ENCODE measurements at places on chromosomes 7 and 10. TPM values are rescaled to one million over a fixed set of nuclear protein-coding genes. Genes with fewer than 3 reads are reported as not detected.

DNA sequence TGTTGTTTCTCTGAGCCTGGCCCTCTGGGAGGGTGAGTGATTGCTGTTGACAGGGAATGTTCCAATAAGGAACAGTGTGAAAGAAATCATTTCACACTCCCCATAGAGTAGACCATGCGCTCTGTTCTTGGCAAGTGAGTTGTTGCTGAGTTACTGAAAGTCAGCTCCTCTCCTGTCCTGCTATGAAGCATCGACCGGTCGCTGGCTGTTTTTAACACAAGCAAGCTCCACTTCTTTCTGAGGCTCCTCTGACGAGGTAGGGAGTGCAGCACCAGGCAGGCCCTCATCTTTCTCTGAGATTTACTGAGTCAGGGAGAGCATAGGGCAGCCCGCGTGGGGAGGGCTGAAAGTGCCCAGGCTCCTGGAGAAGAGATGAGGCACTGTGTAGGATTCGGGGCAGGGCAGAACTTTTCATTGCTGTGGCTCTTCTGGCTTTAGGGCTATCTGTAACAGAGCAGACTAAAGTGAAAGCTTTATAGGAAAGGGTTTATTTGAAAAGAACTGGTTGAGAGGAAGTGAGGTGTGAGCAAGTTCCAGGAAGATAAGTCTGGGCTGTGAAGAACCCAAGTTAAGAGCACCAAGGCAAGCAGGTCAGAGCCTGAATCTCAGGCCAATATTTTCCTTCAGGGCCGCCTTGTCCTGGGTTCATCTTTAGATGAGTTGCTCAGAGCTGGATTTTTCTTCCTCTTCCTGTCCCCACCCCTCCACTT, 332.2 kb downstream of the CCSER2 start:
- no peak for DNase-seq

Gene BTBD16
- total RNA-seq, result not detected

DNA sequence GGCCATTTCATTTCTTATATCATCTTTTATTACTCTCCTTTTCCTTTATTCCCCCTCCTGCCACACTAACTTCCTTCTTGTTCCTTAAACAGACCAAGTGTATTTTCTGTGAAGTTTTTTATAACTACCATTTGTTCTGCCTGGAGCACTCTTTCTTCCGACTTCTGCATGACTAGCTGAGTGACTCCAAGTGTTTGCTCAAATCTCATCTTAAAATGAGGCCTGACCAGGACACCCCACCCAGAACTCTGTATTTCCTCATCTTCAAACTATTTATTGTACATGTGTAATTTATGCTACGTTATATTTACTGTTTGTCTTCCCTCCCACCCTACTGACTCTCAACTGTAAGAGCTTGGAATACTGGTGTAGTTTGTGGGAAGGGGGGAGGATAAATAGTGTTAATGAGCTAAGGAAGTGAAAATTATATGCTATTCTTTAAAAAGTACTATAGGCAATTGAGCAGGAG, 3.2 kb downstream of the MINDY3 start:
- no peak for DNase-seq

- no peak for DNase-seq
Observed at GRCh38 chr10:5776881-5777197, 36.4 kb downstream of the GDI2 start.

Gene ITGA8
- not detected for total RNA-seq

DNA sequence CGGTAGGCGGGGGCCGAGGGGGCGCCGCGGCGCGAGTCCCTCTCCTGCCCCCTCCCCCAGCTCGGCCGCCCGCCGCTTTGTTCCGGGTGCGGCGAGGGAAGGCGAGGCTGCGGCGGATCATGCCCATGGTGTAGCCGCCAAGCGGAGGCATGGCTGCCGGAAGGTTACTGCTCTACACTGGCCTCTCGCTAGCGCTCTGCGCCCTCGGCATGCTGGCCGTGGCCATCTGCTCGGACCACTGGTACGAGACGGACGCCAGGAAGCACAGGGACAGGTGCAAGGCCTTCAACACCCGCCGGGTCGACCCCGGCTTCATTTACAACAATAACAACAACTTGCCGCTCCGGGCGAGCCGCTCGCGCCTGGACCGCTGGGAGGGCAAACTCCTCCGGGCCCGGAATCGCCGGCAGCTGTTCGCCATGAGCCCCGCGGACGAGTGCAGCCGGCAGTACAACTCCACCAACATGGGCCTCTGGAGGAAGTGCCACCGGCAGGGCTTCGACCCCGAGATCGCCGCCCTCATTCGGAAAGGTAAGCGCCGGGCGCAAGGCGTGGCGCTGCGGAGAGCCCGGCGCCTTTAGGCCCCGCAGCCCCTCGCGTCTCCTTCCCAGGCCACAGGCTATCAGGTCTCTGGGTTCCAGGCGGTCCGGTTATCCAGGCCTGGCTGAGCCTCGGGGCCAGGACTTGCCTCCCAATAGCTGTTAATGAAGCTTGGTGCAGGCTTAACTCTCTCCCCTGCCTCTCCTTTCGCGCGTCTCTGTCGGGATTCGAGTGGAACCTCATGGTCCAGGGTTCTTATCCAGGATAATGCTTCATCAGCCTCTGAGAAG, 513 bp downstream of the TMEM178B start:
- no peak for DNase-seq

GRCh38 chr10:47379901-47380300, 4.2 kb downstream of the ZNF488 start:
- peak; percentile 37 for DNase-seq

DNA sequence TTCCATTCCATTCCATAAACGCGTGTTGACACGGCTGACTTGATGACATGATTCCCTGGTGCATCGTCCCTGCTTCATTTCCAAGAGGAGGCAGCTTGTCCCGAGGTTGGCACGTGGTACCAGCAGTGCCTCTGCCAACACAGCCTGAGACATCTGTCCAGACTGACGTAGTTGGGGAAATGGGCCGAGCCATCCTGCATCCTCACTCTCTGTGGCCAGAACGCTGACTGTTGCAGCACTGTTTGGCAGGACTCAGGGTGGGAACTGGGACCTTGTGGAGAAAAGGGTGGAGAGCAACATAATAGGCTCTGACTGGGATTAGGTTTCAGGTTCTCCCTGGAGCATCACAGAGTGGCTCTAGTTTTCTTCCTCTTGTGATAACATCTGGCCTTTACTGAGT, 118.6 kb upstream of the BTBD16 start:
- peak; percentile 58 for DNase-seq

GRCh38 chr10:85916286-85916685, 450.3 kb downstream of the GRID1 start:
- no peak for DNase-seq

Gene DKK1
- total RNA-seq, result 0.90 TPM

Gene NPFFR1
- total RNA-seq, result not detected

Gene SLC16A12
- total RNA-seq, result not detected

Gene C10orf67
- total RNA-seq, result not detected

DNA sequence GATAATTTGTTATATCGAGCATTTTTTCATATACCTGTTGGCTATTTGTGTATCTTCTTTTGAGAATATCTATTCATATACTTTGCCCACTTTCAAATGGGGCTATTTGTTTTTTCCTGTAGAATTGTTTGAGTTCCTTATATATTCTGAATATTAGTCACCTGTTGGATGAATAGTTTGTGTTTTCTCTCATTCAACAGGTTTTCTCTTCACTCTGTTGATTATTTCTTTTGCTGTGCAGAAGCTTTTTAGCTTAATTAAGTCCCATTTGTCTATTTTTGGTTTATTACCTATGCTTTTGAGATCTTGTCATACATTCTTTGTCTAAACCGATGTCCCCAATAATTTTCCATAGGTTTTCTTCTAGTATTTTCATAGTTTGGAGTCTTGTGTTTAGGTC, 65.3 kb downstream of the VTI1A start:
- DNase-seq, result no peak

Gene PROSER2
- 5.9 TPM for total RNA-seq

DNA sequence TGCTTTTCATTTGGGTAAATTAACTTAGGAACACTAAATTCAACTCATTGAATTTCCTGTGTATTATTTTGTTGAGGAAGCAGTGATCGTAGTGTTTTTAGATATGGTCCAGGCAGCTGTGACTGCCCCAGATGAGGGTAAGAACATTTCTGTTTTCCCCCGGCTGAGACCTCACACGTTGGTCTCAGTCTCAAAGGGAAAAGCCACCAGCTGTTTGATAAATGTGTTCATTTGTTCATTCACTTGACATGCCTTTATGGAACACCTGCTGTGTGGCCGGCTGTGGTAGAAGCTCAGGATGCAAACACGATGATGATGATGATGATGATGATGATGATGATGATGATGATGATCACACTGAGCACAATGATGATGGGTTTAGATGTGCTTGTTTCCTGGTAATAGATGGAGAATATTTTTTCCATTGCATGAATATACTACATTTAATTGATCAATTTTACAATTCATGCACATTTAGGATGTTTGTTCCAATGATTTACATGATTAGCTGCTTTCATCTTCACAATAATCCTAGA, 125.6 kb upstream of the ZNF32 start:
- DNase-seq, result no peak

- peak; percentile 17 for DNase-seq
Observed at GRCh38 chr7:101985057-101985902, 167.9 kb downstream of the CUX1 start.

Gene CFAP69
- total RNA-seq, result 2.1 TPM

- no peak for DNase-seq
Observed at GRCh38 chr7:27339478-27339877, 96.9 kb downstream of the EVX1 start.

Gene POLR2J2
- total RNA-seq, result 2.5 TPM

Gene CPN1
- 69.4 TPM for total RNA-seq

Gene LAMTOR4
- total RNA-seq, result 169 TPM

DNA sequence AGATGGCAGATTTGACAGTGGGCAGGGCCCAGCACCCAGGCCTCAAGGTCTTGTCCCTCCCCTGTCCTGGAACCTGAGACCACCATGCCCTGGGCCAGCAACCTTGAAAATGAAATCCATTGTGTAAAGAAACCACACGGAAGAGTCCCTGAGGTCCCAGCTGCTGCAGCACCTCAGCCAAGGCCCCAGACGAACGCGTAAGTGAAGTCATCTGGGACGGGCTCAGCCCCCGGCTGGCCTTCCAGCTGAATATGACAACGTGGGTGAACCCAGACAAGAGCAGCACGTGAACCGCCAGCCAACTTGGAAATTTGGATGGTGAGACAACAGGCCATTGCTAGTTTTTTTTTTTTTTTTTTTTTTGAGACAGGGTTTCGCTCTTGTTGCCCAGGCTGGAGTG, 70.3 kb downstream of the CYTH3 start:
- DNase-seq, result no peak

Gene TACC2
- 3.0 TPM for total RNA-seq

GRCh38 chr7:112594397-112594796, 113.6 kb downstream of the LSMEM1 start:
- DNase-seq, result no peak

Gene SPDYE5
- total RNA-seq, result not detected

DNA sequence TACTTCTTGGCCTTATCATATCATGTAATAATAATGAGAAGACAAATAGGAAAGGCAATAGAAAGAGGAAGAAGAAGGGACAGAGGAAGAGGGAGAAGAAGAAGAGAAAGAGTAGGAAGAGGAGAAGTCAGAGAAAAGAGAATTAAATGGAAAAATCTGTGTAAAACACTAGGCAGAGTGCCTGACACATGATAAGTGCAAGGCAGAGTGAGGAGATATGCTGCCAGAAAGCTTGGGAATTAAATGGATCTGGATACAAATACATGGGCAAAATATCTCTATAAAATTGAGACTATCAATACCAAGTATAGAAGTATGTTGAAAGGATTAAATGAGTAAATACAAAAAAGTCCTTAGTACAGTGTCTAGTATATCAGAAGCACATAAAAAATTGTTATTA, 124.8 kb downstream of the CACNA2D1 start:
- DNase-seq, result no peak

DNA sequence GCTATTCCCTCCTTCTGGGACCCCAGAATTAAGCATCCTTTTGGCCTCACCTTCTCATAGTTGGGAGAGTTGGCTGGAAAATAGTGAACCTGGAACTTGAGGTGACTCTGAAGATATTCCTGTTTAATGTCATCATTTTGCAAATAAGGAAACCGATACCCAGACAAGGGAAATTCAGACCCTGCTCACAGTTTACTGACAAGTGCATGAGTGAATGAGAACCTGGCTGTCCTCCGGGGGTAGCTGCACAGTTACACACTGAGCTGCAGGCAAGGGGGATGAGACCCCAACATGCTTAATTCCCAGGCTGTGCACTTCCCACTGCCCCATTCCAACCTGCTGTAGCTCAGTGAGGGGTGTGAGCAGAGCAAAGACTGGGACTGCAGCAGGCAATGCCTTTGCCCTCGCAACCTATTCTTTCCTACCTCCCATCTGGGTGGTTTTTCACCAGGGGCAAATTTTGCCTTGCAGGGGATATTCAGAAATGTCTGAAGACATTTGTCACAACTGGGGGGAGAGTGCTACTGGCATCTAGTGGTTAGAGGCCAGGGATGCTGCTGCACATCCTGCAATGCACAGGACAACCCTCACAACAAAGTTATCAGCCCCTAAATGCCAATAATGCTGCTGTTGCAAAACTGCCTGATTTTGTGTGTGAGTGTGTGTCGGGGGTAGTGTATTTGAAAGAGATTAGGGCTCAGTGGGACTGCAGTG, 136.2 kb downstream of the SORCS3 start:
- peak; percentile 30 for DNase-seq

- no peak for DNase-seq
Observed at GRCh38 chr10:124384172-124384571, 34.6 kb downstream of the OAT start.

GRCh38 chr7:150848561-150849115, 3.7 kb upstream of the AOC1 start:
- no peak for DNase-seq

DNA sequence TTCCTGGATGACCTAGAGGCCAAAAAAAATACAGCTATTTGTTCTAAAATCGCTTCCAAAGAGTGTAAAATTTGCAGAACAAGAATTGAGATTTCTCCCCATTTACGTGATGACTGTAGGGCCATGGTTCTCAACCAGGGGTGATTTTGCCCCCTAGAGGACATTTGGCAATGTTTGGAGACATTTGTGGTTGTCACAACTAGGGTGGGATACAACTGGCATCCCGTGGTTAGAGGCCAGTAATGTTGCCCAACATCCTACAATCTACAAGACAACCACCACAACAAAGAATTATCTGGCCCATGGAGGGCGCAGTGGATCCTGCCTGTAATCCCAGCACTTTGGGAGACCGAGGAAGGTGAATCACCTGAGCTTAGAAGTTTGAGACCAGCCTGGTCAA, 22.8 kb upstream of the MALSU1 start:
- DNase-seq, result peak; percentile 51

DNA sequence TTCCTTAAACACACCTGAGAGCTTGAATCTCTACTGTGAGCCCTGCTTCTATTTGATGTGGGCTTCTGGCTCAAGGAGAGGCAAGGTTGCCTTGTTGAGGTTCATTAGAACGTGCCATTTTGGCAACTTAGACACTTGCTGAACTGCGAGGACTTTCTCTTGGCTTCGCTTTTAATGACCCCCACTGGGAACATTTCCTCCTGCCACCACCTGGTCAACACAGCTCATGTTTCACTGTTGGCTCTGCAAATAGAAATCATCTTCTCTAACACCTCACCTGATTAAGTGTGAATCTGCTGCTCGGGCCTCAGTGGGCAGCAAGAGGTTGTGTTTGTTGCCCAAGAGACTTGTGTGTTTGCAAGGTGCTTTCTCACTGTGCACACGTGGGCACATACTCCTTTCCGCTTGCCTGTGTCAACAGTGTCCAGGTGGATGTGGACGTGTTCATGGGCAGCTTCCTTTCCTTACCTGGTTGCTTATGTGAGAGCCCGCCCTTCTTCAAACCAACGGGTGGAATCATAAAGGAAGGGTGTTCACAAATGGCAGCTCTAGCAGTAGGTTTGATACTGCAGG, 147.0 kb downstream of the NRP1 start:
- DNase-seq, result no peak

- DNase-seq, result no peak
Observed at GRCh38 chr10:118262538-118262937, 79.6 kb downstream of the FAM204A start.

Gene ELAPOR2
- 6.3 TPM for total RNA-seq
